Bone marrow (tissue), 2 donors: ENCODE measurements at places on chromosomes 13 and 19.

GRCh38 chr19:14718522-14719116, 28.8 kb downstream of the ZNF333 start:
- DNase-seq = no peak

- no peak for DNase-seq
Measured at GRCh38 chr19:52522551-52522950, 4.9 kb upstream of the ZNF808 start.

- no peak for DNase-seq
Measured at GRCh38 chr13:44053208-44053607, 173.5 kb downstream of the LACC1 start.

GRCh38 chr13:47553329-47553977, 447.6 kb downstream of the SUCLA2 start:
- no peak for DNase-seq

DNA sequence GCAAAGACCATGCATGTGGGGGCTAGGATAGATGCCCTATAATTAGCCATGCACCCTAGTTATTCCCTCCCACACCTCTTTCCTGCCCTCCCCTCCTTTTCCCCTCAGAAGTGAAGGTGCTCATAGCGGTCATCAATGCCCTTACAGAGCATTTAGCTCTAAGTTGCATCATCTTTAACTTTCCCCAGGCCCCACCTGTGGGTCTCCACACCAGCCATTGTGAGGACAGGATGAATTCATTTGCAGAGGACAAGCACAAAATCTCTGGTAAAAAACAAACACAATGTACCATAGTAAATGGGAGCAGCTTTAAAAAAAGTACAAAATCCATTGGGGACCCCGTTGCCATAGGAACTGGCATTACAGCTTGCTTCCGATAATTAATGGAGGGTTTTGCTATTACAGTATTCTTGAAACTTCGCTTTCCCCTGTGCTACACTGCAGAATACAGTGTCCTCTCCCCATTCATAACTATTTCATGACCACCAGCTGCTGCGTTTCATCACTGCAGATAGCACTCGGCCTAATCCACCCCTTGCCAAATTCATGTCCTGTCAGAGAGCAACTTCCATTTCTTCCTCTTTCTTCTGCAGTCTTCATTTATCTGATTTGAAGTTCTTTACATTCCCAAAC, 110.5 kb downstream of the ZDHHC20 start:
- no peak for DNase-seq

GRCh38 chr19:46975011-46975924, 44.4 kb upstream of the NPAS1 start:
- no peak for DNase-seq
